ENCODE measurements at places on chromosomes 5 and 9.

GRCh38 chr5:114658194-114658593, 296.3 kb downstream of the KCNN2 start:
- peak overlapping the region; percentile 46 for H3K27ac ChIP-seq
- no peaks in the 10 kb centered on the region for H3K27me3 ChIP-seq
- H3K4me3 ChIP-seq = no peak overlapping the region

GRCh38 chr5:5770825-5771224, 348.3 kb downstream of the ICE1 start:
- no peaks in the 10 kb centered on the region for H3K4me1 ChIP-seq
- no peak overlapping the region for H3K4me3 ChIP-seq
- no peaks in the 10 kb centered on the region for H3K36me3 ChIP-seq
- no peaks in the 10 kb centered on the region for H3K27me3 ChIP-seq
- DNase-seq = no peak
- H3K27ac ChIP-seq = no peak overlapping the region

DNA sequence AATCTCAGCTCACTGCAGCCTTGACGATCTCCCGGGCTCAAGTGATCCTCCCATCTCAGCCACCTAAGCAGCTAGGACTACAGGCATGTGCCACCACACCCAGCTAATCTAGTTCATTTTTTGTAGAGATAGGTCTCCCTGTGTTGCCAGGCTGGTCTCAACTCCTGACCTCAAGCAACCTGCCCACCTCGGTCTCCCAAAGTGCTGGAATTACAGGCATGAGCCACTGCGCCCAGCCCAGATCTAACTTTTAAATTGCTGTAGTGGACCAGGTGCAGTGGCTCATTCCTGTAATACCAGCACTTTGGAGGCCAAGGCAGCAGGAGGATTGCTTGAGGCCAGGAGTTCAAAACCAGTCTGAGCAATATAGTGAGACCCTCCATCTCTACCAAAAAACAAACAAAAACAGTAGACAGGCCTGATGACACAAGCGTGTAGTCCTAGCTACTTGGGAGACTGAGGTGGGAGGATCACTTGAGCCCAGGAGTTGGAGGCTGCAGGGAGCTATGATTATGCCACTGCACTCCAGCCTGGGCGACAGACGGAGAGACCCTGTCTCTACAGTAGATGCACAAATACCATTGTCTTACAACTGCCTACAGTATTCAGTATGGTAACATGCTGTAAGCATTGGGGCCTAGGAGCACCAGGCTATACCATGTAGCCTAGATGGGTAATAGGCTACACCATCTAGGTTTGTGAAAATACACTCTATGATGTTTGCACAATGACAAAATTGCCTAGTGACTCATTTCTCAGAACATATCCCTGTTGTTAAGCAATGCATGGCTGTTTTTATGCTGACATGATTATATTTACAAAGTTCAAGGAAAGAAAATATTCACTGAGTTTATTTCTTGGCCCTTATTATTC, 1.5 kb upstream of the SIT1 start:
- H3K27ac ChIP-seq = no peak overlapping the region
- peak; percentile 95 for DNase-seq
- no peaks in the 10 kb centered on the region for H3K27me3 ChIP-seq
- peaks cover 9% of the 10 kb centered on the region for H3K4me1 ChIP-seq
- no peak overlapping the region for H3K4me3 ChIP-seq
- H3K36me3 ChIP-seq = no peaks in the 10 kb centered on the region

- no peaks in the 10 kb centered on the region for H3K36me3 ChIP-seq
- no peaks in the 10 kb centered on the region for H3K27me3 ChIP-seq
- H3K4me1 ChIP-seq = peaks cover 4% of the 10 kb centered on the region
- no peak overlapping the region for H3K4me3 ChIP-seq
- peak; percentile 64 for DNase-seq
Measured at GRCh38 chr5:127705120-127705892, 2.1 kb downstream of the CCDC192 start.

GRCh38 chr9:107024193-107024592, 161.2 kb downstream of the ZNF462 start:
- no peaks in the 10 kb centered on the region for H3K36me3 ChIP-seq
- H3K4me1 ChIP-seq = no peaks in the 10 kb centered on the region
- H3K4me3 ChIP-seq = no peak overlapping the region
- no peaks in the 10 kb centered on the region for H3K27me3 ChIP-seq
- no peak overlapping the region for H3K27ac ChIP-seq

GRCh38 chr9:81610740-81611107, 78.6 kb downstream of the TLE1 start:
- H3K27ac ChIP-seq = peak overlapping the region; percentile 63
- H3K36me3 ChIP-seq = peaks cover 7% of the 10 kb centered on the region
- H3K27me3 ChIP-seq = no peaks in the 10 kb centered on the region
- peaks cover 24% of the 10 kb centered on the region for H3K4me1 ChIP-seq
- H3K4me3 ChIP-seq = no peak overlapping the region
- DNase-seq = no peak

DNA sequence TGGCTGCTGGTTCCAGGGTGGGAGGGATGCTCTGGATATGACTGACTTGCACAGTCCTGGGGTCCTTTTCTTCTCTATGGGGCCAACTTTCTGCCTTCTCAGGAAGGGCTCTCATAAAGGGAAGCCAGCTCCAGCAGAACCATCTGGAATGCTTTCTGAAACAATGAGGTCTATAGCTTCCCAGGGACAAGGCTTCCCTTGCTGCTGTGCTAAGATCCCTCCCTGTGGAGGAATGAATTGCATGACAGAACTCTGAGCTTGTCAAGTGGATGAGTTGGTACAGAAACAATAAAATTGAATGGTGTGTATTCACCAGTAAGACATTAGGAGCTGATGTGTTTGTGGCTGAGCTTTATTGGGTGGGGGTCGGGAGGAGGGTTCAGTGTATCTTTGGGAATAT, 19.8 kb downstream of the CKMT2 start:
- H3K27ac ChIP-seq = no peak overlapping the region
- no peak for DNase-seq
- peaks cover 11% of the 10 kb centered on the region for H3K36me3 ChIP-seq
- peaks cover 5% of the 10 kb centered on the region for H3K4me1 ChIP-seq
- H3K4me3 ChIP-seq = no peak overlapping the region
- H3K27me3 ChIP-seq = no peaks in the 10 kb centered on the region

DNA sequence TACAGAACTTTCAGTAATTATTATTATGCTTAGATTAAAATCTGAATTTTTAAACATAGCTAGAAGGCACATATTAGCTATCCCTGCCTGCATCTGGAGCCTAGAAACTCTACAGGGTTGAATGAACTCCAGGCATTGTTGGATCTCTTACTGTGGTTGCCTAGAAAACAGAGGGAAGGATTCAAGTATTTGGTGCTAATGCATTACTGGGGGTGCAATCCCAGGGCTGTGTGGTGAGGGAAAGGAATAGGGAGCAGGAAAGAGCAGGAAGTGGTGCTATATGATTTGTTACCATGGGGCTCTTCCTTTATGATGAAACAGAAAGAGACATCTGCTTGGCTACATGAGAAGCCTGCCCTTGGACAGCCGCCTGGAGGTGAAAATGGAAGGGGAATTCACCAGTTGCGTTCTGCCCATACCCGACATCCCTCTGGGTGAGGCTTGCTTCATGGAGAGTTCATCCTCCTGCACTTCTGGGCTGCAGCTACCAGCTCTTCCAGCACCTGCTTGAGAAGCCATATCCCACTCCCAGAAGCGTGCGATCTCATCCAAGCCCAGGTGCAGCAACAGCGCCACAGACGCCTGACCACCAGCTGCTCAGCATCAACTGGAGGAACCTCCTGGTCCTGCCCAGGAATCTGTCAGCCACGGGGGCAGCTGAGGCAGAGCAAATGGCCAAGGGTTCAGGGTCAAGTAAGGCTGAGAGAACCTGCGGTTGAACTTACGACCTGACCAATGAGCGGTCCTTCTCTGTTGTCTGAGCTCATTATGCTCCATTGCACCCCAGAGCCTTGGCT, 362.8 kb downstream of the SEMA5A start:
- no peak overlapping the region for H3K27ac ChIP-seq
- DNase-seq = peak; percentile 42
- no peak overlapping the region for H3K4me3 ChIP-seq
- H3K27me3 ChIP-seq = no peaks in the 10 kb centered on the region
- peaks cover 2% of the 10 kb centered on the region for H3K4me1 ChIP-seq

GRCh38 chr9:93319992-93320500, 131.4 kb upstream of the FAM120A start:
- H3K27ac ChIP-seq = no peak overlapping the region
- no peaks in the 10 kb centered on the region for H3K27me3 ChIP-seq
- peaks cover 1% of the 10 kb centered on the region for H3K36me3 ChIP-seq
- no peaks in the 10 kb centered on the region for H3K4me1 ChIP-seq
- no peak overlapping the region for H3K4me3 ChIP-seq
- no peak for DNase-seq

GRCh38 chr5:154242964-154243376, 52.4 kb downstream of the GALNT10 start:
- H3K36me3 ChIP-seq = no peaks in the 10 kb centered on the region
- no peaks in the 10 kb centered on the region for H3K27me3 ChIP-seq
- peaks cover 16% of the 10 kb centered on the region for H3K4me1 ChIP-seq
- H3K27ac ChIP-seq = no peak overlapping the region
- no peak for DNase-seq

GRCh38 chr5:175617447-175617846, 40.4 kb upstream of the HRH2 start:
- H3K27ac ChIP-seq = no peak overlapping the region
- H3K4me1 ChIP-seq = peaks cover 3% of the 10 kb centered on the region
- H3K27me3 ChIP-seq = no peaks in the 10 kb centered on the region
- H3K36me3 ChIP-seq = no peaks in the 10 kb centered on the region
- H3K4me3 ChIP-seq = no peak overlapping the region

GRCh38 chr5:131186561-131187256, 16.0 kb downstream of the LYRM7 start:
- no peaks in the 10 kb centered on the region for H3K27me3 ChIP-seq
- no peak overlapping the region for H3K4me3 ChIP-seq
- no peak for DNase-seq
- no peak overlapping the region for H3K27ac ChIP-seq
- H3K4me1 ChIP-seq = no peaks in the 10 kb centered on the region
- H3K36me3 ChIP-seq = no peaks in the 10 kb centered on the region

DNA sequence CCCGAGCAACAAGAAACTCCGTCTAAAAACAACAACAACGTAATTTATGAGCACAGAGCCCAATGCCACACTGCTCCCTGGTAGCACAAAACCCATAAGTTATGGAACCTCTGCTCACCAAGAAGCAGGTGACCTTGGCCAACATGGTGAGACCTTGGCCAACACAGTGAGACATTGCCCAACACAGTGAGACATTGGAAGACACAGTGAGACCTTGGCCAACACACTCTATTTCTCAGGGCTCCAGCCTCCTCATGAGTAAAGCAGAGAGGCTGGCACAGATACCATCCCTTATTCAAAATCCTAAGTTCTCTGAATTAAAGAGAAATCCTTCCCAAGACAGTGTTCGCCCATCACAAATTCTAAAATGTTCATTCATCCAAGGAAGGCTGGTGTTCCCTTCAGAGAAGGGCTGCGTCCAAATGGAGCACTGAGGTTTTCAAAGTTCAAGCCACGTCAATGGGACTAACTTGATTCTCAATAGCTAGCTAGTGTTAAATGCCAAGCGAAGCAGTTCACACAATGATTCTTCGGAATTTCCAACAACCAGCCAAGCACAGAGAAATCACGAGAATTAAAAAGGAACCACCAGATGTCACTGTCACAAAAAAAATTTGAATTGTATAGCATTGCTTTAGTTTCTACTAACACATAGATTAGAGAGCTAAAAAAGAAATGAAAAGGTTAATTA, 29.5 kb downstream of the TTC39B start:
- no peak overlapping the region for H3K4me3 ChIP-seq
- DNase-seq = peak; percentile 58
- no peaks in the 10 kb centered on the region for H3K36me3 ChIP-seq
- H3K27me3 ChIP-seq = no peaks in the 10 kb centered on the region

GRCh38 chr5:61319388-61320146, 12.5 kb upstream of the ZSWIM6 start:
- no peak overlapping the region for H3K4me3 ChIP-seq
- H3K27me3 ChIP-seq = no peaks in the 10 kb centered on the region
- no peaks in the 10 kb centered on the region for H3K36me3 ChIP-seq
- H3K27ac ChIP-seq = no peak overlapping the region

DNA sequence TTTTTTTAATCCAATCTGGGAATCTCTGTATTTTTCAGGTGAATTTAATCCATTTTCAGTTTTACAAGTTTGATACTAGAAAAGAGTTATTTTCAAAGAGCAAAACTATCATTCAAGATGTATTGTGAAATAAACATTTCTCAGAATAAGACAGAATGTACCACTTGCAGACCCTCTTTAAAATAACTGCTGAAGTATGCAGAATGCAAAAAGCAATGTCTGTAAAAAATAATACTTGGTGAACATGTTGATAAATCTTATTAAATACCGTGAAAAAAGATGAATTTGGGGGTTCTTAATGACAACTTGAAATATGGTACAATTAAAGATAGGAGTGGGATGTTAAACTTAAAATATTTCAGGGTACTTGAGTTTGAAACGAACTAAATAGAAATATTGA, 26.1 kb upstream of the RASA1 start:
- H3K4me1 ChIP-seq = no peaks in the 10 kb centered on the region
- H3K27me3 ChIP-seq = no peaks in the 10 kb centered on the region
- H3K36me3 ChIP-seq = no peaks in the 10 kb centered on the region
- H3K4me3 ChIP-seq = no peak overlapping the region
- H3K27ac ChIP-seq = no peak overlapping the region

GRCh38 chr5:20572614-20573013, 584.6 kb upstream of the CDH18 start:
- no peaks in the 10 kb centered on the region for H3K27me3 ChIP-seq
- DNase-seq = peak; percentile 3
- no peak overlapping the region for H3K4me3 ChIP-seq
- H3K4me1 ChIP-seq = no peaks in the 10 kb centered on the region
- no peaks in the 10 kb centered on the region for H3K36me3 ChIP-seq

DNA sequence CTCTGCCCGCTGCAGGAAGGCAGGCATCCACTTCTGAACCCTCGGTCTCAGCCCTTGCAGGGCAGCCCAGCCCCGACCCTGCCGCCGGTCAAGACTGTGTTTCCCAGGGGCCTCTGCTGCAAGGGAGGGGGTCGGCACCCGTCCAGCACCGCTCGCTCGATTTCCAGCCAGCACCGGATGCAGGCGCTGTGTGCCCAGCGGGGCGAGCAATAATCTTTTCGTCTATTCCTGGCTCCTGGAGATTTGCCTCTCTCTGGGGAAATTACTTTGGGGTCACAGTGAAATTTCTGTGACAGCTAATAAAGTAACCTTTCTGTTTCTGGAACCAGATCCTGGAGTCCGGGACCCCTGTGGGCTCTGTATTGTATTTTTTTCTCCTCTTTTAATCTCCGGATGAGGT, 155.3 kb downstream of the COL23A1 start:
- no peak overlapping the region for H3K4me3 ChIP-seq
- H3K27ac ChIP-seq = no peak overlapping the region
- H3K4me1 ChIP-seq = no peaks in the 10 kb centered on the region
- H3K27me3 ChIP-seq = no peaks in the 10 kb centered on the region
